ENCODE measurements at places on chromosomes 3 and 15. TPM values are rescaled to one million over a fixed set of nuclear protein-coding genes. Genes with fewer than 3 reads are reported as not detected.

TUSC7 gene
- total RNA-seq = not detected

CSPG4 gene
- total RNA-seq = 0.08 TPM

SYNPR gene
- total RNA-seq = not detected

BMF gene
- total RNA-seq = 1.8 TPM

HES1 gene
- total RNA-seq = 14.4 TPM

SI gene
- total RNA-seq = not detected

SPINK8 gene
- not detected for total RNA-seq

SPATA16 gene
- not detected for total RNA-seq

RTP3 gene
- total RNA-seq = not detected

KLHL6 gene
- not detected for total RNA-seq

CAND2 gene
- 0.26 TPM for total RNA-seq

AADACL2 gene
- not detected for total RNA-seq

PAQR5 gene
- total RNA-seq = 123 TPM

SLC12A8 gene
- total RNA-seq = 1.3 TPM

INAFM2 gene
- 5.1 TPM for total RNA-seq

DGKG gene
- 9.0 TPM for total RNA-seq

BLM gene
- total RNA-seq = 15.5 TPM

GAP43 gene
- total RNA-seq = not detected

LCTL gene
- total RNA-seq = not detected

CRYGS gene
- 0.57 TPM for total RNA-seq

WDR93 gene
- total RNA-seq = 0.20 TPM

SLC2A2 gene
- not detected for total RNA-seq

TM6SF1 gene
- total RNA-seq = 0.17 TPM

NEK10 gene
- 1.8 TPM for total RNA-seq

CHL1 gene
- total RNA-seq = not detected

DZIP1L gene
- 6.8 TPM for total RNA-seq

GABRA5 gene
- 103 TPM for total RNA-seq

MEIS2 gene
- total RNA-seq = 8.2 TPM

GOLGA6L7 gene
- not detected for total RNA-seq

AGBL1 gene
- not detected for total RNA-seq

COL8A1 gene
- total RNA-seq = not detected

BNC1 gene
- total RNA-seq = 0.49 TPM

CYP19A1 gene
- 0.25 TPM for total RNA-seq

C2CD4A gene
- total RNA-seq = 0.02 TPM

PRTG gene
- total RNA-seq = 12.5 TPM

TLR9 gene
- not detected for total RNA-seq

ABTB1 gene
- 18.6 TPM for total RNA-seq

FRMD5 gene
- total RNA-seq = 3.9 TPM

ENTPD3 gene
- not detected for total RNA-seq

TMC3 gene
- not detected for total RNA-seq

LMAN1L gene
- not detected for total RNA-seq

Measured in A549 treated with DMSO at 1 μM for 4 hours (cell line).